ENCODE measurements at places on chromosomes 3 and 15.

- DNase-seq: no peak
Observed at GRCh38 chr15:96330064-96330449, 443 bp upstream of the NR2F2 start.

GRCh38 chr3:103794656-103795055 lies 1359.8 kb downstream of the ZPLD1 start:
- no peak for DNase-seq

DNA sequence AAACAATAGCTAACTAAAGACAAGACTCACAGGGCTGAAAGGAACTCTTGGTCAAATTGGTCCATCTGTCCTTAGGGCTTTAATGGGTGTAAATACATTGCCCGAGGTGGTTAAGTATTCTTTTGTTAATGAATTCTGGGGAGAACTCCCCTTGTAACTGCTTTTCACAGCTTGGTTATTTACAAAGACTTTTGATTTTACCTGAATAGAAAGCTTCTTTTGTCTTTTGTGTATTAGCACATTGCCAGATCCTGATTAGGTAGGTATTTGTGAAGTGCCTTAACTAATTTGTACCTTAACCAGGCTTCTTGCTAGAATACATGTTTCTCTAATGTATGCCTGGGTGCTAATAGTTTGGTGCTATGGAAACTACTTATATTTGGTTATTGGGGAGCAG lies 14.0 kb downstream of the CHD2 start:
- DNase-seq: no peak

GRCh38 chr3:105891101-105891500 lies 22.3 kb upstream of the CBLB start:
- DNase-seq: no peak

Measured in GM10248 (cell line).